ENCODE measurements at places on chromosomes 2 and 18.

GRCh38 chr2:219506153-219506801, 7.6 kb downstream of the GMPPA start:
- no peak for DNase-seq

GRCh38 chr2:30230497-30231211, 680 bp upstream of the LBH start:
- DNase-seq, result no peak

DNA sequence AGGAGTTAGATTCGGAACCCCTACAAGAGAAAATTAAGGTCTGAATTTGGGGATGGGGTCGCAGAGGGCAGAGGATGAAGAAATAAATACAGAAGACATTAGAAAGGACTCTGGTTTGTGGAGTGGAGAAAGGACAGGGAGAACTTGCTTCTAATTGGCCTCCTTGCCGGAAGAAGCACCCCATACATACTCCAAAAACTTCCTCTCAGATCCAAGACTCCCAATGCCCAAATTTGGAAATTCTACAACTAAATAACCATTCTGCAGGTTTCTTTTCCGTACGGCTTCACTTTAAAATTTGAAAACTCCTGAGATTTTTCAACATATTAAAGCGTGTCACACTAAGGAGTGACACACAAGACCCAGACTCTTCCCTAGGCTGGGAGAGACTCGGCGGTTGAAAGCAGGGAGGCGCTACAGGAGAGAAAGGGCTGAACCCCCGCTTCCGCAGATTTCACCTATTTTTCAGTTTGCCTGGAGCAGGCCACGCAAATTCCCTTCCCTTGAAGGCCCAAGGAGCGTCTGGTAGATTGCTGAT, 478 bp downstream of the CLHC1 start:
- no peak for DNase-seq

GRCh38 chr2:126749537-126749936, 93.6 kb downstream of the GYPC start:
- DNase-seq, result no peak

- no peak for DNase-seq
Observed at GRCh38 chr2:3114406-3115185, 263.0 kb downstream of the EIPR1 start.

GRCh38 chr2:57396355-57397098, 650.1 kb upstream of the VRK2 start:
- no peak for DNase-seq

DNA sequence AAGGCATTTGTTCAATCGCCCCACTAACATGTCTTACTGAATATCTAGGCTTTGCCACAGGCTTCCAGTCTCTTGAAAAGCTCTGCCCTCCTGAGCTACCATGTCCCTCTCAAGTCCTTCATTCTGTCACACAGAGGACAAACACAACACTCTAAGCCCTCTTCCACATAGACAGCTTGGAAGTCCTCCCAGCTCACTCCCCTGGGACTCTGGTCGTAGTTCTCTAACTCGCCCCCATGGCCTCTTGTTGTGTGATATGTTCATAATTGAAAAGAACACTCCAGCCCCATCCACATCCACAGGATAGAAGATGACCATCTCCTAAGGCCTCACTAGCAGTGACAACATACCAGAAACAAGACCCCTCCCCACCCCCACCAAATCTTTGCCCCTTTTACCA, 37.9 kb downstream of the BUB1 start:
- no peak for DNase-seq

DNA sequence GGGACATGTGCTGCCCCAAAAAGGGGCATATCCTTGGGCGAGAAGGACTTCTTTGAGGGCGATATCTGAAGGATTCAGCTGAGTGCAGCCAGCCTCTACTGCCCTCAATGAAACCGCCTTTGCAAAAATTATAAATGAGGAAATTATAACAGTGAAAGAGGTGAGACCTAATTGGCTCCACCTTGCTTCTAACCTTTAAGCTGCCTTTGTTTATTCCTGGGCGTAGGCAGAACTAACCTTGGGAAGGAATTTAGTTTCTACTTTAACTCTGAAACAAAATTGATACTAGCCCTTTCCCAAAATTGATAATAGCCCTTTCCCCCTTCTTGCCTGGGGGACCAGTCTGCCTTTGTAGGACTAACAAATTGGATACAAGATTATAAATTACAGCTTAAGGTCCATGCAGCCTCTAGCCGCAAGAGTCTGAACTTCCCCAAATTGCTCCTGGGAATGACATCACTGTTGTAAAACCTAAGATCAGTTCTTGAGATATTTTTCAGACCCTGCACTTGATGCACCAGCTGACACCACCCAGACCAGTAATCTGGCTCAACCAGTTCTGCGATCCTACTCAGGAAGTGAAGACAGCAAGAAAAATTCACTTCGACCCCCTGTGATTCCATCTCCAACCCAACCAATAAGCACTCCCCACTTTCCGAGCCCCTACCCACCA, 36.0 kb upstream of the ASAP2 start:
- no peak for DNase-seq

DNA sequence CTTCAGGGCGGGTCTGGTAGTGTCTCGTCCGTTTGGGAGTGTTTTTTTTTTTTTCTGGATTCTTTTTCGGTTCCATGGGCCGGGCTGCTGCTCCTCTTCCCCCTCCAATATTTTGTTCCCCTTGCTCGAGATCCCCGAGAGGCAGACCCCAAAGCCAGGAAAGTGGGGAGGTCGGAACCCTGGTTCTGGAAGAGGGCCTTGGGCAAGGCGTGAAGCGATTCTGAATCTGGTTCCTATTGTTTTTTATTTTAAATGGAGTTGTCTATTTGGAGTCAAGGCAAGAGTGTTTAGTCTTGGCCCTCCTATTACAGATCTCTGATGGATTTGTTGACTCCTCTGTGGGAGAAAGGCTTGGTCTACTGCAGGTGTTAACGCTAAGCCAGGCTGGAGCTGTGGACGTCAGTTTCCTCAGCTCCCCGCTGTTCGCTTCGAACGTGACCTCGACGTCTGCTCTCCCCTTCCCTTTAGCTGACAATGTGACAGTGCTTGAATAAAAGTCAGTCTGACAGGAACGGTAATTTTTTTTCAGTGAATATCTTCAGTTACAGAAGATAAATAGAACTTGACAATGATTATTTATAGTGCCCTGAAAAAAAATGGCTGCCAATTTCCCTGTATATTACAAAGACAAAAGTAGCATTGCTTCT, 683 bp upstream of the DNAJC27 start:
- DNase-seq, result peak; percentile 64

DNA sequence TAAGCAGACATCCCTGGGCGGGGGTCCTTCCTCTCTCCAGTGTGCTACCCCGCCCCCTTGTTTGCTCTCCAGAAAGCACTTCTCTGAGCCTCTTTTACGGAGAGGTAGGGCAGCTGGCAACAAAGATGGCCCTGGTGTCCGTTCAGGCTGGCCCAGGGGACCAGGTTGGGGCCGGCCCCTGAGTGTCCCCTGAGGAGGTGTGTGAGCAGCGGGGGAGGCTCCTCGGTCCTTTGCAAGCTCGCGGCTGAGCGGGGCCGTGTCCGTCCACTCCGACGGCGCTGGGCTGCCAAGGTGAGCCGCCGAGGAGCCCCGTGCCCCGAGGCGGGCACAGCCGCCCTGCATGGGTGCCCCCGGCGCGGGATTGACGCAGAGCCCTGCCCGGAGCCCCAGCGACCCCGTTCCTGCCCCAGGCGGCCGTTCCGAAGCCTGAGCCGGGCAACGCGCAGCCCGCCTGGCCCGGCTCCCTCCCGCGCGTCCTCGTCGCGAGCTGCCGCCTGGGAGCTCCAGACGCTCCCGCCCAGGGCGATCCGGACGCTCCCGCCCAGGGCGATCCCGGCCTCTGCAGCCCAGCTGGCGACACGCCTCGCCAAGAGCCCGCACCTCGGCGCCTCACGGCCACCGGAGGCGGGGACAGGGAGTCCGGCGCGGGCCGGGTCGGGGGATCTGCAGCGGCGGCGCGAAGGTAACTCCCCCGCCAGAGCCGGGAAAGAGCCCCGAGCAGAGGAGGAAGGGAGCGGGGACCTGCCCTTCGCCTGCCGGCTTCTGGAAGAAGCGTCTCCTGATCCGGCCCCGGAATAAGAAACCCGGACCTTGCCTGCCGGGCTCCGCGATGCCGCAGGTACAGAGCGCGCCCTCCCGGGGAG, at the start of gene PROKR1:
TSS of gene PROKR1 (plus strand) at position 569 of the 863 bp plus-strand sequence. CDS start 2,243 bp downstream, outside the sequence.
- DNase-seq, result peak; percentile 61

- no peak for DNase-seq
Observed at GRCh38 chr2:119463136-119463535, 31.5 kb downstream of the TMEM37 start.

GRCh38 chr2:46277431-46278190, 19.6 kb upstream of the EPAS1 start:
- DNase-seq, result no peak

- DNase-seq, result peak; percentile 67
Observed at GRCh38 chr2:159516241-159516758, 100.0 kb downstream of the BAZ2B start.

DNA sequence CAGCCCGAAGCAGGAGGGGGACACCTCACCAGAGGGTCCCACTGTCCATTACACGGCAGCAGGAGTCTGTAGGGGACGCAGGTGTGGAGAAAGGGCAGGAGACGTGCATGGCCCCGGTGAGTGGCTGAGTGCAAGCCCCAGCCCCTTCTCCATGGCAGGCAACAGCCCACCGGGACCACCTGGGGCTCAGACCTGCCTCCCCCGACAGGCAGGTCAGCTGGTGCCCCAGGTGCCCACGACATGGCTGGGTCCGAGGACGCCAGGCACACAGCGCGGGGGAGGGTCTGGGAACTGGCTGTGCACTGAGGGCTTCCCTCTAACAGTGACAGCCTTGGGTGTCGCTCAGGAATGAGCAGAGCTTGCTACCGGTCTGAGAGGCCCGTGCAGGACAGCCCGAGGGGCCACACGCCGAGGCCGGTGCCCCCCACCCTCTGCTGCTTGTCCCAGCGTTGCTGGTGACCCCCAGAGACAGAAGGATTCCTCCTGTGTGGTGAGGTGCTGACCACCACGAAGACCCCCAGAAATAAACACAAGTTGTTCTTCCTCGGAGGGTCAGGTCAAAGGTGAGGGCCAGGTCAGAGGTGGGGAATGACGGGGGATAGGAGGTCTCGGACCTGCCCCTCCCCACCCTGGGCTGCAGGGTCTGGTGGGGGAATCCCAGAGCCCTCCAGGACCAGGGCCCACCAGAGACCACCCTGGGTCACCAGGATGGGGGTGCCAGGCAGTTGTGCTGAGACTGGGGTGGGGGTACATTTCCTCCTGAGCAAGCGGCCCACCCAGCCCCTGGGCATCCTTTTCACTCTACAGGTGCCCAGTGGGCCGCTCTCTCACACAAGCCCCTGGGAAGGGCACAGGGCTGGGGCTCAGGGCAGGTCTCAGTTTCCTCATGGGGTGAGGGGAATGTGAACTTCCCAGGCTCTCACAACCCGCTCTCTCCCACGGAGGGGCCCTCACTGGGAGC, 50.6 kb downstream of the SLC66A2 start:
- no peak for DNase-seq

- peak; percentile 80 for DNase-seq
Observed at GRCh38 chr2:133780099-133780996, 212.1 kb upstream of the NCKAP5 start.

- no peak for DNase-seq
Observed at GRCh38 chr2:134079373-134079772, 174.5 kb upstream of the MGAT5 start.

- no peak for DNase-seq
Observed at GRCh38 chr2:15010346-15010745, 377.8 kb downstream of the LRATD1 start.

- no peak for DNase-seq
Observed at GRCh38 chr18:55287149-55287806, 300.7 kb downstream of the TCF4 start.

DNA sequence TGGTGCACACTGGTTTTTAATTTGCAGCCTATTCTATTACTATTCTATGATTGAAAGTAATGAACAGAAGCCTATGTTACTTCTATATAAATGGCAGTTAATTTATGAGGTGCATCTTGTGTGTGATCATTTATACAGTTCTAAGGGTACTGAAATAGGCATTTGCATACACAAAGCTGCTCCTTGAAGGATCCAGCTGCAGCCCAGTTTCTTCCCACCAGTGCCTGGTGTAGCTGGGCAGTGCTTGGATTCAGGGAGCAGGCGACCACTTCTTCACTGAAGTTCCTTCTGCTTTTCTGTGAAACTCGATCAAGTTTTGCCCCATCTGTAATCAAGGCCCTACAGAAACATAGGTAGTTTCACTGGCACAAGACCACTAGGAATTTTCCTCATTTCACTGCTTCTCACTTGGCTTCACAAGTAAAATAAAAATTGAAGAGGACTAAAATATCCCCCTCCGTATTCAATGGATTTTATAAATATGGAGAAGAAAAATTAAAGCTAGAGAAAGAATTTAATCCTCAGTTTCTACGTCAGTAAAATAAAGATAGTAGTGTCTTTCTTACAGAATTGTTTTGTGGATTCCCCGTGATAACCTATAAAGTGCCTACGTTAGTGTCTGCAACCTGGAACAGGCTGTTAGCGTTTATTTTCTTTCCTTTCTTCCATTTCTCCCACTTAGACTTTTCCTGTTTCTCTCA, 1.7 kb upstream of the LPIN2 start:
- no peak for DNase-seq

DNA sequence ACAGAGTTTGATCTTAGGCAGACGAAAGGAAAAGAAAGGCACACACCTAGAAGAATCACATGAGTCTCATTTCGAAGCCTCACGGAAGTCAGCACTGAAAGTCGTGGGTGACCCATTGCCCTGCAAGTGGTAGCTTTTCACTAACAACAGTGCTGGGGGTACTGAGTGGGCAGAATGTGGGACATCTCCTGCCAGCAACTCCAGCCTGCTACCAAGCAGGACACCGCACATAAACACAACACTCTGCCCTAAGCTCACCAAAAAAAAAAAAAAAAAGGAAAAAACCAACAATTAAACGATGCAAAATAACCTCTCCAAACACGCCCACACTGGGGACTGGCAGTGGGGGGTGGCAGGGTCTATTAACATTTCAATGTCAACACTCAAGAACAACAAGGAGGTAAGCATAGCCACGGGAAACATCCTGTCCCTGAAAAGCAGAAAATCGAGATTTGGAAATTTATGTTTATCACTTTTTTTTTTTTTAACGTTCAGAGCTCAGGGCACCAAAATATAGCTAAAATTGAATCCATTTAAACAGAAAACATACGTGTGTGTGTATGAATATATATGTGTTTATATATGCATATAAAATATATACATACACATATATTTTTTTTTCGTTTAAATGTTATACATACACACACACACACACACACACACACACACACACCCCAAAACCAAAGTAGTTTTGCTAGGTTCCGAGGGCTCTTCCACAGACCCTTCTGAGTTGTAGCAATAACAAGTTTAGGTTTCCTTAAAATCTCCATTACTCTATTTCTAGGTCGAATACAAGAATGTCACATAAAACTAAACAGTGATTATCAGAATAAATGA, 2.2 kb downstream of the INO80D start:
- peak; percentile 15 for DNase-seq

GRCh38 chr2:220103596-220103995, 476.2 kb downstream of the SLC4A3 start:
- no peak for DNase-seq
